Activated CD4-positive, alpha-beta T cell treated with anti-CD3 and anti-CD28 coated beads, Interleukin-2, amount 10 ng/mL, durations not matched to agents 7 days and 5 days (primary cell): ENCODE measurements at places on chromosomes 4 and X. TPM values are rescaled to one million over a fixed set of nuclear protein-coding genes. Genes with fewer than 3 reads are reported as not detected.
A peak's percentile ranks its signal among the peaks of the same experiment; 100 is the strongest.

- DNase-seq = no peak
Observed at GRCh38 chr4:16667464-16667863, 231.0 kb downstream of the LDB2 start.

DNA sequence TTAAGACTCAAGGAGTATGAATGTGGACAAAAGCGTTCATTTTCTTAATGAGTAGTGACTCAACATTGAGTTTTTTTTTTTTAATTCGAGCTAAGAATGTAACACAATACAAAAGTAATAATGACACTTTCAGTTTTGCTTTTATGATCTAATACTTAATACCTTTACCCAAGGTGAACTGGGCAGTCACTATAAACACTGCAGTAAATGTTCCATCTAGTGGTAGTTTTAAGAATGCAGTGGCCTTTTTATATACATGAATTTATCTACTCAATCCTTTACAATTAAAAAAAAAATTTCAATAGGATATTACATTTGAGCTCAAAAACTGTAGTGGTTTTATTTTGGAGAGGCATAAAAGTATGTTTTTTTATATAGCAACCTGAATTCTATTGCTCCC is 33.9 kb downstream of the PDK3 start:
- no peak for DNase-seq

- no peak for DNase-seq
Observed at GRCh38 chr4:20217521-20217920, 34.2 kb upstream of the SLIT2 start.

Gene AMELX
- not detected for total RNA-seq

DNA sequence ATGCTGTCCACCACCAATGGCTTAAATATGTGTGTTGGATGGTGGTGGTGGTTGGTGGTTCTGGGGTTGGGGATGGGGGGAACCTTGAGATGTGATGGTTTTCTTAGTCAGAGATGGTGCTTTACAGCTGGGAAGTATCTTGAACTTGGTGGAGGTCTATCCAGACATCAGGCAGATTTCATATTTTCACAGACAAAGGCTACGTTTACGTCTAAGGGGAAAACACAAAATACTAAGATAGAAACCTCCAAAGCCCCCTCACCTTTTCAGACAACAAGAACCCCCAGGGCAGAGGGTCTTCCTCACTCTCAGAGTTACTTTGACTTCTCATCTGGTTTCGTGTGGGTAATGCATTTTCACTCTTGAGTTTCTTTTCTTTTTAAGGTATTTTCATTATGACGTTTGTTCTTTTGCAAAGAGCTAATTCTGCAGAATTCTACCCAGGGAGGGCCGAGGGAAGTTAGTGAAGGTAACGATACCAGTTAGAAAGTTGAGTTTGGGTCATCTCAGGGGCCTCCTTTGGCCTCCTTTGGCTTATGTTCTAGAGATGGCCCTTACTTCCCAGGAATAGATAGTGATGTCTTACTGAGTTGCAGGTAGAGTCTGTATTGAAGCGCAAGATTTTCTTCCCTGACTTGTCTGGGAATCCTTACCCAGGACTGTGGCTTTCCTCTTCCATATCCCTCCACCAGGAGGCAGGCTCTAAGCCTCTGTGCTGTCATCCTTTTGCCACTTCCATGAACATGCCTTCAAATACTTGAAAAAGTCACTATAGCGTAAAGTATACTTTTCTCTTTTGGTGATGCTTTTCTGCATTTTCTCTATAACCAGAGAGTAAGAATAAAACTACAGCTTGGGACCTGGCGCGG is 31.9 kb downstream of the RHOH start:
- DNase-seq = no peak

- DNase-seq = no peak
Observed at GRCh38 chrX:106955004-106955772, 35.0 kb downstream of the CLDN2 start.

DNA sequence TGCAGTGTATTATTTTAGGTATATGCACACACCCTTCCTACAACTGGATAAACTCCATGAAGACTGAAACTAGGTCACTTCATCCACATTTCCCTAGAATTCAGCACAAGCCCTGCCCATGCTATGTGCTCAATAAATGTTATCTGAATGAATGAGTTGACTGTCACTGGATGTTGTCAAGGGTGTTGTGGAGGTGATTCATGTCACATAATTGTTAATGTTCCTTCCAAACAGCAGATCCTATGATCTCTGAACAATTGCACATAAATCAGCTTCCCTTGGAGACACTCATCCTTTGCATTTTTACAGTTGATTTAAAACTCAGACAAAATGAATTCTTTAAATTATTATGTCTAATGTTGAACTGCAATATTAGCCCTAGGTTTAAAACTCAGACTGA is 154.7 kb downstream of the TSPAN5 start:
- no peak for DNase-seq

DNA sequence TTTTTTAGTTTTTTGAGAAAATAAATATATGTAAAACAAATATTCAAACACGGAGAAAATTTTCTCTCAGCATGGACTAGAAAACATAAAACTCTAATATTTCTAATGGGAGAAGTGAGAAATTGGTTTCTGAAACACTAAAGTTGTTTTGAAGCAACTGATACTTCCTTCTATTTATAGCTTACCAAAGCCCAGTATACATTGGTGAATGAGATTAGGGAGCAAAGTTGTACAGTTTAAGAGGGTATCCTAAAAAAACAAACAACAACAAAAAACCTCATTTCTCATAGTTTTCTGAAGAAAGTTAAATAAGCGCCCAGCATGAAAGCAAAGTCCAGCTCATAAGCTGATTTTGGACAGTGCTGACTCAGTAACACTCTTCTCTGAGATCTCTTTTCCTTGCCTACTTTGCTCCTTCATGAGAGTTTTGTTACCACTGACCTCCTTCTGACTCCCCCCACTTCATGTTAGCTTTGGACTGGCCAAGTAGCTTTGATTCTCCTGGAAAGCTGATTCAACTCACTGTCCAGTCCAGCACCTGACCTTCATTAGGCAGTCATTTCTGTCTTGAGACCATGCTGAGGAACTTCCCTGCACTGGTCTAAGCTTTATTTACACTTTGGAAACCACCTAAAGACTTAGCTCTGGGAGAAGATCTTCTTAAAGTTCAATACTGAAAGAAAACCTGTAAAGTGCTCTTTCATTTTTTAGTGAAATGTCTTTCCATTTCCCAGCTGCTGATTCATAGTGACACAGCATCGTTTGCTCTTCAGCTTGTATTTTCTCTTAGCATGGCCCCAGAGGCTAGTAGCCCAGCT is 21.8 kb upstream of the P2RY10 start:
- DNase-seq = no peak

GRCh38 chr4:10033191-10033881 is 12.0 kb upstream of the SLC2A9 start:
- DNase-seq = no peak

Gene MAGEB17
- total RNA-seq = not detected

- DNase-seq = no peak
Observed at GRCh38 chr4:174856926-174857800, 28.1 kb upstream of the GLRA3 start.

- no peak for DNase-seq
Observed at GRCh38 chr4:124515591-124515990, 196.9 kb downstream of the ANKRD50 start.

Gene KDR
- not detected for total RNA-seq

GRCh38 chrX:78708262-78708661 is 39.3 kb upstream of the LPAR4 start:
- no peak for DNase-seq

DNA sequence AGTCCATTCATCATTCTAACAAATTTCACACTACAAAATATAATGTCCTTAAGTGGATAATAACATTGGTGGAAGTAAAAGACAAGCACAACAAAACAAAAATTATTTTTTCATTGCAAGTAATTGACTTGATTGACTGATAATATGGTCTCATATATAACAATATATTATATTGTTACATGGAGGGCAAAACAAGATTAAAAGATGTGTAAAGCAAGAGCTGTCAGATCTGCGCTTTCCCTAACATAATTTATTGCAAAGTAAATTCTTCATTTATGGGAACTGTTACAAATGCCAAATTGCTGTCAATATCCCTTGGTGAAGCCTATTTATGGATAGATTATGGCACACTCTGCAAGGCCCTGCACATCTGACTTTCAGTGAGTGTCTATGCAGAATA is 233.6 kb downstream of the PCDH7 start:
- DNase-seq = no peak

GRCh38 chr4:126262665-126263064 is 947.9 kb downstream of the FAT4 start:
- DNase-seq = no peak

DNA sequence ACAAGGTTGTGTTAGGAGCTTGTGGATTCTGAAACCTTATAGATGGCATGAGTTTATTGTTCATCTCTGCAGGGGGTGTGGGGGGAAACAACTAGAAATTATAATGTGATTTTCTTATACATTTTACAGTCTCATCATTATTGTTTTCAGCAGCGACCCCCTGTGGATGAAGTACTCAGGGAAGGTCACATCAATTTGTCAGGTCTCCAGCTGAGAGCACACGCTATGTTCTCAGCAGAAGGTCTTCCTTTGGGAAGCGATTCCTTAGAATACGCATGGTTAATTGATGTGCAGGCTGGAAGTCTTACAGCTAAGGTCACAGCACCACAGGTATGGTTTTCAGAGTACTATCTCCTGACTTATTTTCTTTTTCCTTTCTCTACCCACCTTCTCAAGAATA is 72.2 kb downstream of the BLTP1 start:
- DNase-seq = peak; percentile 12

- DNase-seq = peak; percentile 22
Observed at GRCh38 chrX:154490021-154490413, 412 bp downstream of the SLC10A3 start.

- DNase-seq = no peak
Observed at GRCh38 chr4:185853841-185854240, 41.8 kb upstream of the SORBS2 start.

DNA sequence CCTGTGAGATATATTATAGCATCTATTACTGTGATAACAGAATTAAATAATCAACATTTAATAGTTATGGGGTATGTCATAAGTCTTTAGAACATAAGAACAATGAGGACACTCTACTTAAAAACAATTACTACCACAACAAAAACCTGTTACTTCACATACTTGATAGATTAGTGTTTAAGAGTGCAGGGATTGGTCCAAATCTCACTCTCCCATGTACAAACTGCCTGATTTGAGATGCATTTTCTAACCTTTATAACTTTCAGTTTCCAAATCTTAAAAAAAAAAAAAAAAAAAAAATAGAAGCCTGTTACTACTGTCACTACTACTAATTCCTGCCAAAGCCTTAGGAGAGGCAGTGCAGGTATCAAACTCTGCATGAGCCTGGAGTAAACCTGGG is 5.6 kb downstream of the PCDH18 start:
- no peak for DNase-seq

Gene SPATA18
- total RNA-seq = 0.73 TPM

GRCh38 chr4:165079476-165079875 is 25.8 kb downstream of the TRIM75 start:
- DNase-seq = no peak
